Mesenteric fat pad (tissue), 1 donor: ENCODE measurements at places on chromosomes 13 and 19. TPM values are rescaled to one million over a fixed set of nuclear protein-coding genes. Genes with fewer than 3 reads are reported as not detected.

DNA sequence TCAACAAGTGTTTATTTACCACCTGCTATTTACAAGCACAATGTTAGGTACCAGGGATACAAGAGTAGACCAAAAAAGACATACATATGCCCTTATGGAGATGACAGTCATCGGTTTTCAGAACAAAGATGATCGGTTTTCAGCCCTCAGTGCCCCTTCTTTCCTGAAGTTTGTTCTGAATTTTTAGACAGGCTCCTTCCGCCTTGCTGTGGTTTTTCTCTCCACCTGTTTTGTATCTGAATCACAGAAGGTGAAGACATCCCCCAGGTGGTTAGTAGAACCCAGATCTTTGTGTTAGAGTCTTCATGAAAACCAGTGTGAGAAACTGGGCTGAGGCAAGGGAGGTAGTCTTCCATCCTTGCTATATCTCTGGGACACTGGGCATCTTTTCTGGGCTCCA, 23.5 kb downstream of the ACTL9 start:
- no peak for DNase-seq

DIAPH3 gene
- total RNA-seq = 0.26 TPM

DNA sequence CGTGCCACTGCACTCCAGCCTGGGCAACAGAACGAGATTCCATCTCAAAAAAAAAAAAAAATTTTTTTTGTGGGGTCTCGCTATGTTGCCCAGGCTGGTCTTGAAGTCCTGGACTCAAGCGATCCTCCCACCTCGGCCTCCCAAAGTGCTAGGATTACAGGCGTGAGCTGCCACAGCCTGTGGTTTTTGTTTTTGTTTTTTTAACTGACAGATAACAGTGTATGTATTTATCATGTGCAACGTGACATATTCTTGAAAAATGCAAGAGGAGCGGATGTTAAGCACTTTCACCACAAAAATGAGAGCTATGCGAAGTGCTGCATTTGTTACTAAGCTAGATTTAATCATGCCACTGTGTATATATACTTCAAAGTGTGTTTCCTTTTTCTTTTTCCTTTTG, 49.0 kb downstream of the ARHGEF18 start:
- DNase-seq = no peak

S1PR5 gene
- total RNA-seq = 0.13 TPM

IFNL1 gene
- total RNA-seq = not detected

SRRM5 gene
- 0.22 TPM for total RNA-seq

GRCh38 chr19:2048959-2049740, 1.9 kb downstream of the MKNK2 start:
- no peak for DNase-seq

- DNase-seq = no peak
These were observed 22.2 kb upstream of the PLPP2 start for GRCh38 chr19:313169-313987.

DNA sequence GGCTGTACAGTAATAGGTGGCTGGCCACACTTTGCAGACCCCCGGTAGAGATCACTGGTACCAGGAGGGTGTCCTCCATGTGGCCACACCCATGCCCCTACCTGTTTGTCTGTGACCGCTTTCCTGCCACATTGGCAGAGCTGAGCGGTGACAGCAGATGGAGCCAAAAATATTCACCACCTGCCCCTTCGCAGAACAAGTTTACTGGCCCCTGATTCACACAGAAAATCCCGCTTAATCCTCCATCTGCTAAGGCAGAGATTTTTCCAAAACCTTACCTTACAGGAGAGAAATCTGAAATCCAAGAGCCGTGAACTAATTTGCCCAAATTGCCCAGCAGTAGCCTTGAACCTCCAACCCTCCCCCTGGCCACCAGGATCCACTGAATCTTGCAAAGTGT, 52.1 kb downstream of the MYO9B start:
- DNase-seq = no peak

DNA sequence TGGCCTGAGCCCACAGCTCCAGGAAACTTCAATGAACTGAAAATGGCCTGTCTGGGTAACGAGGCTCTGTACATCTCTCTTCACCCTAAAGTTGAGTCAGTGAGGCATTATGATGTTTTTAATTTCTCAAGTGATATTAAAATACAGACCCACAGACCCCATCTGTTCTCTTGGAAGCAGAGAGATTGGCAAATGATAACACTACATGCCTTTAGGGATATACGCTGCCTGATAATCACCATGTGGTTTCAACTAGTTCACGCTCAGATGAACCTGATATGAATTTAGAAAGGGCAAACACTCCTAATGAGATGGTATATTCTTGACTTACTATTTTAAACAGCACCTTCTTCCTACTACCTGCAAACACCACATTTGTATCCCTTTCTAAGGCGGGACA, 127.5 kb downstream of the RFC3 start:
- no peak for DNase-seq

DNA sequence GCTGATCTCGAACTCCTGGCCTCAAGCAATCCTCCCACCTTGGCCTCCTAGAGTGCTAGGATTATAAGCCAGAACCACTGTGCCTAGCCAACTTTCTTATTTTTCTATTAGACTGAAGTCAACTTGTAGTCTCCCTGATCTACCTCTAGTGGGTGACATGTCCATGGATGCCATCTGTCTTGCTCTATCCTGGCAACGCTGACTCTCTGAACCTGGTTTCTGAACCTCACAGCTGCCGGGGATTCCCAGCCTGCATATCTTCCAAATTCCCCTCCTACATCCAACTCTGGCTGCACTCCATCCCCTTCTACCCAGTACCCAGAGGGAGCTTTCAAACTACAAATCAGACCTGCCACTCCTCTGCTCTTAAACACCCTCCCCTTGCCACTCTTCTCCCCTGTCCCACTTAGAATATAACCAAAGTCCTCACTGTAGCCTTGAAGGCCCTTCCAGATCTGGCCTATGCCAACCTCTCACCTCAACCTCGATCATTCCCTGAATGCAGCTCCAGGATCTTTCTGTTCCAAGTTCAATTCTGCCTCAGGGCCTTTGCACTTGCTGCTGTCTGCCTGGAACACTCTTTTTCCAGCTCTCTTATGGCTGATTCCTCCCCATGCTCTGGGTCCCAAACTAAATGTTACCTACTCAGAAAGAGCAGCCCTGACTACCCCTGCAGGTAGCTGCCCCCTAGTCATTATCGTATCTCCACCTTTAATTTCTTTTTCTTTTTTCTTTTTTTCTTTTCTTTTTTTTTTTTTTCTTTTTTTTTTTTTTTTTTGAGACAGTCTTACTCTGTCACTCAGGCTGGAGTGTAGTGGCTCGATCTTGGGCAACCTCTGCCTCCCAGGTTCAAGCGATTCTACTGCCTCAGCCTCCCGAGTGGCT, 2.2 kb downstream of the CLIP3 start:
- DNase-seq = no peak

DNA sequence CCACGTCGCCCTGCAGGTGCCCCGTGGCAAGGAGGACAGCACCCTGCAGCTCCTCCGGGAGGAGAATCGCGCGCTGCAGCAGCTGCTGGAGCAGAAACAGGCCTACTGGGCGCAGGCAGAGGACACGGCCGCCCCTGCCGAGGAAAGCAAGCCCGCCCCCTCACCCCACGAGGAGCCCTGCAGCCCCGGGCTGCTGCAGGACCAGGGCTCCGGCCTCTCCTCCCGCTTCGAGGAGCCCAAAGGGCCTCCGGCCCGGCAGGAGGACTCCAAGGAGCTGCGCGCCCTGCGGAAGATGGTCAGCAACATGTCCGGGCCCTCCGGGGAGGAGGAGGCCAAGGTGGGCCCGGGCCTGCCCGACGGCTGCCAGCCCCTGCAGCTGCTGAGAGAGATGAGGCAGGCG, 11.6 kb downstream of the CBY2 start:
- no peak for DNase-seq

- DNase-seq = no peak
These were observed 199.6 kb upstream of the IRS2 start for GRCh38 chr13:109985871-109986450.

DNA sequence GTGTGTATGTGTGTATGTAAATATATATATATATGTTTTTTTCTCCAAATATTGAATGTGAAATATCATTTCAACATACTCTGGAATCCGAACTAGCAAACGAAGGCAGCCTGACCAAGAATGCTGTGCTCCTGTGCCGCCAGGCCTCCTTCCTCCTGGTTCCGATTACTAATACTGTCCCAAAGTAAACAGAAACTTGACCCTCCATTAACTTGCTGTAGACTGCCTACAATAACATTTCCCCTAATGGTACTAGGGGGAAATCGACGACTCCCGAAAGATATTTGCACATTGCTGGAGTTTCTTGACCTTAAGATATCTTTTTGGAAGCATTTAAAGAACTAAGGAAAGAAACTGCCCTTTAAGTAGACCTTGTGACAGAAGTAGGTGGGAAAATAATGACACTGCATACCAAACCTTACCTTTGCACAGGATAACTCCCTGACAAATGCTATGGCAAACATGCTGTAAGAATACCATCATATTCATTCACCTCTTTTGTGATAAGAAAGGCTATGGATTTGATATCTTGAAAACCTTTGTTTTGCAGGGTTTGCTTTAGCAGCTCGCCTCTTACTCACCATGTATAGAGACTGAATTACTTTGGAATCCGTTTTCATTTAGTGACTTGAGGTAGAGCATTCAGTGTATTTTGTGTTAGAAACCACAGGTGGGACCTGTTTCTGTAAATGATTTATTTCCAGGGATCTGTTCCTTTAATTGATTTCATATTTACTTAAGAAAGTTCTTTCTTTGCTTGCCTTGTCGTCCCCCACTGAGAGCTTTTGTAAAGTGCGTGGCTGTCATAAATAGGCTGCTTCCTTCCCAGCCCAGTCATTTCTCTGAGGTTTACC, 80.1 kb downstream of the KLF5 start:
- no peak for DNase-seq

GFY gene
- total RNA-seq = not detected

ZNF154 gene
- total RNA-seq = 4.8 TPM

DNA sequence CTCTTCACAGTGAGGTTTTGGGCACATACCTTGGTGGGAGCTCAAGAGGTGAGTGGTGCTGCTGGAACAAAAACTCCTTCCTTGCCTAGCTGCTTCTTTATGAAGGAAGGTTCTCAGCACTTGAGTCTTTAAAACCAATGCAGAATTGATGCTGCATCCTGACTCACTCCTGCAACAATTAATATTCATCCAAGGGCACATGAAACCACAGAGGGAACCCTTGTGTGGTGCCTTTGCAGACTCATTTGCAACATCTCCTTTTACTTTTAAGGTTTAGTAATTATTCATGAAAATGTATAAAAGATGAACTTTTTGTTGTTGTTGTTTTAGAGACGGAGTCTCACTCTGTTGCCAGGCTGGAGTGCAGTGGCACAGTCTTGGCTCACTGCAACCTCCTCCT, 30.1 kb downstream of the OPA3 start:
- no peak for DNase-seq

DNA sequence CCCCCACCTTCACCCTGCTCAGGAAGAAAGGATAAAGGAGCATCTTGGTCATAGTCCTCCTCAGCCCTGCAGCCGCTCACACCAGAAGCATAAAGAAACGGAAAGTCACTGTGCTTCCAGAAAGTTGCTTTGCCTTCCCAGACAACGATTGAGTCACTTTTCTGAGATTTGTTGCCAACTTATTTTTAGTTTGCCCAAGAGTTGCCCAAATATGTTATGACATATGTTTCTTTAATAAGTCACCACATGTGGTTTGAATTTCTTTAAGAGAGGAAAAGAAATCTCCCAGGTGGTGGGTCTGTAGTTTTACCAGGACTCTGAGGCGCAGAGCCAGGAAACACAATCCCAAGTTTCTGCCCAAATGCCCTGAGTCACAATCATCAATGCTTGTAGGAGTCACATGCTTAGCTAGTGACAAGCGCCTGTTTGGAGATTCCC, 63.4 kb upstream of the LRCH1 start:
- no peak for DNase-seq

ANKLE1 gene
- total RNA-seq = 0.55 TPM

DNA sequence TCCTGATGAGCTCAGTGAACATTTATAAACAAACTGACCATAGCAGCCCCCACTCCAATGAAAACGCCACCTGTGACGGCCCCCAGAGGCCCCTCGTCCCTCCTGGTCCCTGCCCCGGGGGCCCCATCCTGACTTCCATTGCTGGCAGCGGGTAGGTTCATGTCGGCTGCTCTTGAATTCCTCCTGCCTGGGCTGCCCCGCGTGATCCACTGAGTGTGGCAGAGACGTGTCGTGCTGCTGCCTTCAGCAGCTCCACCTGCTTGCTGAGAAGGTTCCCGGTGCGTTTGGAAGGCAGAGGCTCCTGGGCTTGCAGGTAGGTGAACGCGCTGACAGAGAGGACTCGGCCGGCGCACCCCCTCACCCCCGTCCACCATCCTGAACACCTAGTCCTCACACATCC, 11.6 kb downstream of the C2CD4C start:
- no peak for DNase-seq

DNA sequence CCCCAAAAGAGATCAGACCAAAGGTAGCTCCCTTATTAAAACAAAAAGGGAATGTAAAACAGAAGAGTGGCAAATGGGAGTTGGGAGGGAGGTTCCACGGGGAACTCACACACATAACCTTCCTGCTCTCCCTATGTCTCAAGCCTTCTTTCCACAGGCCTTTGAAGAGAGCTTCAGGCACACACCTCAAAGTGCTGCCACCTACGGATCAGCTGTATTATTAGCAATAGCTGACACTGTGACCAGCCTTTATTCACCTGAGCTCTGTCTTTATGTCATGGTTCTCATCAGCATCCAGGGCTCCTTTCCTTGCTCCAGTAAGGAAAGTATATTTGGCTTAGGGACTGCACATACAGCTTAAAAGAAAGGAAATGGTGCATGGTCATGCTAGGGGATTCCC, 11.3 kb downstream of the ZNF571 start:
- DNase-seq = no peak

- DNase-seq = no peak
These were observed 6.2 kb downstream of the ZNF446 start for GRCh38 chr19:58482372-58482771.

DNA sequence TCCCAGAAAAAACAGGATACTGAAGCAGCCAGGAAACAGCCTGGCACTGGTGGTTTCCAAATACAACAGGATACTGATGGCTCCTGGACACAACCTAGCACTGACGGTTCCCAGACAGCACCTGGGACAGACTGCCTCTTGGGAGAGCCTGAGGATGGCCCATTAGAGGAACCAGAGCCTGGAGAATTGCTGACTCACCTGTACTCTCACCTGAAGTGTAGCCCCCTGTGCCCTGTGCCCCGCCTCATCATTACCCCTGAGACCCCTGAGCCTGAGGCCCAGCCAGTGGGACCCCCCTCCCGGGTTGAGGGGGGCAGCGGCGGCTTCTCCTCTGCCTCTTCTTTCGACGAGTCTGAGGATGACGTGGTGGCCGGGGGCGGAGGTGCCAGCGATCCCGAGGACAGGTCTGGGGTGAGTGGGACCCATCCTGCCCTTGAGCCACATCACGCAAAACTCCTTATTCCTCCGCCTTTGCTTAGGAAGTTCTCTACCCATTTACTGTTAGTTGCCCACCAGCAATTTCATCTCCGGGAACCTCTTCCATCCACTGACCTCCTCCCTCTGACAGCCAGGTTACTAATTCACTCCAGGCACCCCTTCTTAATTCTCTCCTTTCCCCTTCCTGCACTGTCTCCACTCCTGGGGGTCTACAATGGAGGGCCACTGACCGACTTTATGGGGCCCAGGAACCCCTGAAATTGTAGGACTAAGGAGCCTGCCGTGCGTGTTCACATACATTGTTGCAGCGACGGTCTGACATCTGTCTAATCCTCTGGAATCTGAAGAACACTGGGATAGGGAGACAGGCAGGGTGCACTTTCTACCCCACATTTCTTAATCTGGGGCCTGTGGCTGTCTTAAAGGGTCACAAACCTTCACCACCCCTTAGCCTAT, 1.2 kb downstream of the ITPKC start:
- DNase-seq = no peak

- no peak for DNase-seq
These were observed 20.6 kb upstream of the SLC46A3 start for GRCh38 chr13:28739376-28739775.

LILRB5 gene
- total RNA-seq = 69.4 TPM
